ENCODE measurements at places on chromosomes 3 and 15.

DNA sequence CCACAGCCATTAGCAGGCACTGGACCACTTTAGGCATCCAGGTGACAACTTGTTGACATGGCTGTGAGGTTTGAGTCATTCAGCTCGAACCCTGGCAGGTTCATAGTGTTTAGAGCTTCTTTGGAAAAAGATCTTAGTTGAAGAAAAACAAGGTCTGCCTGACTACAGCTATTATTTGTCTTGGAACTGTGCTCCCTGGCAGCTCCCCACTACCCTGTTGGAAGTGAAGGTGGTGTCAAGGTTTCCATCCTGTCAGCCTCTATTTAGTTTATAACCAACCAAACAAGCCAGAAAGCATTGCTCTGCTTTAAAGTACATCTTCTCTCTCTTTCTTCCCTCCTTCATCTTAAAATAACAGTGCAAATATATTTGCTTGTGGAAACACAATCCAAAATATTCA lies 56.8 kb downstream of the KAT2B start:
- DNase-seq: no peak

- DNase-seq: no peak
Observed at GRCh38 chr3:81242871-81243270, 518.6 kb downstream of the GBE1 start.

DNA sequence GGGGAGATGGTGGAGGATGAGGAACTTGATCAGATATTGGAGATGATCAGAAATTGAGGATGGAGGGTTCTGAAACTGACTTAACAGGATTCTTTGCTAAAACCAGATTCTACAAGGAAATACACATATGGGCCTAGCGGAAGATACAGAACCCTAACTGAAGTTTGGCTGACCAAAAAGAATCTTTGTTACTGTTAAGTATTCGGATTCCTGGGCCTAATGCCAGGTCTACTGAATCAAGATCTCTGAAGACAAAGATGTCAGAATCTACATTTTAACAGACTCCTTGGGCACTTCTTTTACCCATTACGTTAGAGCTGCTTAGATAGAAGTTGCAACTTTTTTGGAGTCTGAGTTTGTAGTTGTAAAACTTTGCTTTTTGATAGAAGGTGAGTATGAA lies 137.7 kb downstream of the FNDC3B start:
- DNase-seq: no peak

GRCh38 chr3:143998266-143998665 lies 26.6 kb downstream of the DIPK2A start:
- DNase-seq: no peak

GRCh38 chr3:149586871-149587270 lies 71.0 kb downstream of the WWTR1 start:
- no peak for DNase-seq

GRCh38 chr3:13352621-13353131 lies 67.4 kb downstream of the NUP210 start:
- no peak for DNase-seq

GRCh38 chr3:56960234-56960917 lies 100.1 kb upstream of the SPATA12 start:
- DNase-seq: no peak

DNA sequence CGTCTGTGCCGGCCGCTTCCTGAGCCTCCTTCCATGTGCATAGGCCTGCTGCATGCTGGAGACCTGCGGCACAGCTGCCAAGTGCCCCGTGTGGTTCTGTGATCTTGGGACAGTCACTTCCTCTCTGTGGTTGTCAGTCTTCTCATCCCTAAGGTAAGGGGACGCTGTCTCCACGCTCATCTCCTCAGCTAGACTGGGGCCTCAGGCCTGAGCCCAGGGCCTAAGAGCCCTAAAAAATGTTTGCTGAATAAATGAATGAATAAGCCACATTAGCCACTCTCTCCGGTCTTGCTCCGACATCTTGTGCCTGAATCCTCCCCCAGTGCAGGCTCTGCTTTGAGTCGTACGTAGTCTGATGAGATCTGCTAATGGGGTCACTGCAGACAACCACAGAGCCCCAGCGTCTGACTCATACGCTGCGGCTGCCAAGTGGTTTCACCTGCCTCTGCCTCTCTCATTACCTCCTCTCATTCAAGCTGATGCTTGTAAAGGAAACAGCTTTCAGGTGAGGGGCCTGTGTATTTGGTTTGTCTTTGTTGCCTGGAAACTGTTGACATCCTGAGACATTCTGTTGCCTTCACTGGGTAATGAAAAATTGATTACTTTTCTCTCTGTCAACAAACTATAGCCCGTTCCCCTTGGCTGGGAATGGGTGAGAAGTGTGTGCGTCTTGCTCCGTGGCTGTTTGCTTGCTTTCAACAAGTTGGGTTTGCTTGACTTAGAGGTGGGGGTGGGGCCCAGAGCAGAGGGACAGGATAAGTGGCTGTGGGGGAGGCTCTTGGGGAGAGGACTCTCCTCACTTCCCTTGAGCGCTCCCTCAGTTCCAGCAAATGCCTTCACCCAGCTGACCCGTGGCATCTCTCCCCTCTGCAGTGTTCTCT lies 15.9 kb downstream of the RPLP1 start:
- DNase-seq: no peak

DNA sequence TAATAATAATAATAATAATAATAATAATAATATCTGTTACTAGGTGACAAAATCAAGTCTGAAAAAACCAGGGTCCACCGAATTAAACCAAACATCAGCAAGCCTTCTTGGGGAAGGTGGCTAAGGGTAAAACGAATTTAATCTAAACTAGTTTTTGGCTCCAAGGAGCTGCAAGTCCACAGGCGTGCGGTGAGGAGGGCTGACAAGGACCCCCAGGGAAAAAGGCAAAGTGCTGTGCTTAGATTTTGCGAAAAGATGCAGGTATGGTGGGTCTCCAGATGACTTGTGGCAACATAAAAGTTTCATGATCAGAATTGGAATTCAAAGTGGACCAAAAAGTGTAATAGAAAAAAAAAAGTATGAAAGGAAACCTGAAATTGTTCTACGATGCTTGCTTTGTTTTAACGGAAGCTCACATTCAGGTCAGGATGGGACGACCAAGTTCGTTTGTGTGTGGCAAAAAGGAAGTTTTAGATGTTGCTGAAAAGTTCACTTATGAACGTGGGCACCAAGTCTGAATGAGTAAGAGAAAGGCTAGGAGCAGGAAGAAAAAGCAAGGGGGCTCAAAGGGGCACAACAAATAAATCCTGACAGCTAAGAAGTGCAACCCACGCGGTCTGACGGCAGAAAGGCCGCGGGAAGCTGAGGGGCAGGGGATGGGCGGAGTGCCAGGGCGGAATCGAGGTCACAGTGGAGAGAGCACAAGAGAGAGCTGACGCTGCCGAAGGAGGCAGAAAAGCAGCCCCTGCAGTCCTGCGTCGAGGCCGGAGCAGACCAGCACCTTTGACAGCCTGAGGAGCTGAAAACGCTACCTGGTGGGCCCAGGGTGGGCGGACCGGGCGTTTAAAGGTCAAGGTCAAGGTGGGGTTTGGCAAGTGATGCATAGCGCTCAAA lies 1.1 kb downstream of the WDR82 start:
- DNase-seq: no peak

GRCh38 chr3:180102134-180102533 lies 65.4 kb upstream of the PEX5L start:
- DNase-seq: no peak

DNA sequence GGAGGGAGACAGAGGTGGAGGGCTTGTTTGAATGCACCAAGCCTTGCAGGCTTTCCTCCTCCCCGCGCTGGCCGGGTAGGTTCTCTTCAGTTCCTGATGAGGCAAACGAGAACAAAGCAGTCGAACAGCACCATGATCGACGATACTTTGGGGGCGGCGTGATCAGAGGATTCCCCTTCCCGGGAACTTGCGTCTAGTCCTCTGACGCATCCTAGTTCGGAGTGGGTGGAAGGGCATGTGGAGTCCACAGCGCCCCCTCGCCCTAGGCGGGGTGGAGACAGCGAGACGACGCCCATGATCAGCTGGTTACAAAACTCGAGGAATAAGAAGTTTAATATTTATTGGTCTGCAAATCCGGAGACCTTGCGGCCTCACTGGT lies 452 bp upstream of the SV2B start:
- DNase-seq: no peak

GRCh38 chr3:29324180-29324651 lies 43.3 kb downstream of the RBMS3 start:
- DNase-seq: peak; percentile 64

- DNase-seq: no peak
Observed at GRCh38 chr3:160607826-160608225, 42.5 kb upstream of the KPNA4 start.

DNA sequence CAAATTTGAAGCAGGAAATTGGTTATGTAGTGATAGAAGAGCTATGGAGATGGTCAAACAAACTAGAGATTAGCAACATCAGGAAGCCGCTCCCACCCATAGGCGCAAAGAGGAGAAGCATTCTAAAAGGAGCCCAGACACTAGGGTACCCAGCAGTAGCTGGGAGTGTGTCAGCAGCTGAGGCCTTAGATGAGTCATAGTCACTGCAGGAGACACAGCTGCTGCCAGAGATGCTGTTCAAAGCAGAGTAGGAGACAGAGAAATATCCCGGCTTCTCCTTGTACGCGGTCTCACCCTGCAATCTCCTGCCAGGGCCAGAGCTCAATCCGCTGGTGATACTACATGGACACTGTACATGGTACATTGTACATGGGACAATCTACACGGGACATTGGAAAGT lies 61.9 kb downstream of the VGLL3 start:
- no peak for DNase-seq

DNA sequence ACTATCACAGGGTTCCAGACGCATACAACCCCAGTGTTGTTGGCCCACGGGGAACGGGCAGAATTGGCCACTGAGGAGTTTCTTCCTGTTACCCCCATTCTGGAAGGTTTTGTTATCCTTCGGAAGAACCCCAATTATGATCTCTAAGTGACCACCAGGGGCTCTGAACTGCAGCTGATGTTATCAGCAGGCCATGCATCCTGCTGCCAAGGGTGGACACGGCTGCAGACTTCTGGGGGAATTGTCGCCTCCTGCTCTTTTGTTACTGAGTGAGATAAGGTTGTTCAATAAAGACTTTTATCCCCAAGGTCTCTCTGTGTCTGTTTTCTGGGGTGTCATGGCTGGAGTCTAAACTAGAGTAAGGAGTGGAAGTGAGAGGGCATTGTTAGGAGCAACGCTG lies 5.7 kb upstream of the EIF4G1 start:
- DNase-seq: no peak

- no peak for DNase-seq
Observed at GRCh38 chr3:117567906-117568305, 858.3 kb downstream of the TUSC7 start.

DNA sequence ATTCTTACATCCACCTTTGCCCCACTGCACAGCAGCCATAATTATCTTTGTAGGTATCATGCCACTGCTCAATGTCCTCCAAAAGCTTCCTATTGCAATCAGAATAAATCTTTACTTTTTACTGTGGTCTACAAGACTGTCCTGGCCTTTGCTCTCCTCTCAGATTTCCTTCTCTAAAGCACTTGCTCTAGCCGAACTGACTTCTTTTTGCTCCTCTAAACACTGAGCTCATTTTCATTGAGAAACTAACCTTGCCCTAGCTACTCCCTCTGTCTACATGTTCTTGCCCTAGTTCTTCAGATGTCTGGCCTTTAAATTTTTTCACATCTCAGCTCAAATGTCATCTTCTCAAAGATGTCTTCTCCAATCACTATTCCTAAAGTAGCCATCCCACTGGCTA lies 342.8 kb downstream of the TBC1D5 start:
- no peak for DNase-seq

GRCh38 chr3:39453134-39453533 lies 14.3 kb upstream of the MOBP start:
- no peak for DNase-seq

DNA sequence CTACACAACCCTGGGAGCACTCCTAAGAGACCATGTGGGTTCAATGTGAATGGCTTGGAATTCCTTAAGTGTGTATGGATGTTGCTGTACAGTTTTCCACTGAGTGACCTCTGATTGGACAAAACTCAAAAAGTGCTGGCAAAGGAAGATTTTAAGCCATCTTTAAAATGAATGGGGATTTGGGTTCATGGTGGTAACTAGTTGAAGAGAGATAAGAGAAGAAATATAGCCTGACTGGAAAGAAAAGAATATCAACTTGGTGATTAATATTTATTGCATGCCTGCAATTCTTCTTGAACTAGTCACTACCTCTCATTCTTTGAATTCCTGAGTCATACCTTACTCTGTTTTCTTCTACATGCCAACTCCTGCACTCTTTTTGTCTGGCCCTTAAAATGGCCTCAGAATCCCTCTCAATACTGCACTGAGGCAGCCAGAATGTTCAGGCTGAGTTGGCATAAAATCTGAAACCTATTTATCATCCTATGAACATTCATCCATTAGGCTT lies 124.7 kb downstream of the RPL22L1 start:
- DNase-seq: peak; percentile 65

DNA sequence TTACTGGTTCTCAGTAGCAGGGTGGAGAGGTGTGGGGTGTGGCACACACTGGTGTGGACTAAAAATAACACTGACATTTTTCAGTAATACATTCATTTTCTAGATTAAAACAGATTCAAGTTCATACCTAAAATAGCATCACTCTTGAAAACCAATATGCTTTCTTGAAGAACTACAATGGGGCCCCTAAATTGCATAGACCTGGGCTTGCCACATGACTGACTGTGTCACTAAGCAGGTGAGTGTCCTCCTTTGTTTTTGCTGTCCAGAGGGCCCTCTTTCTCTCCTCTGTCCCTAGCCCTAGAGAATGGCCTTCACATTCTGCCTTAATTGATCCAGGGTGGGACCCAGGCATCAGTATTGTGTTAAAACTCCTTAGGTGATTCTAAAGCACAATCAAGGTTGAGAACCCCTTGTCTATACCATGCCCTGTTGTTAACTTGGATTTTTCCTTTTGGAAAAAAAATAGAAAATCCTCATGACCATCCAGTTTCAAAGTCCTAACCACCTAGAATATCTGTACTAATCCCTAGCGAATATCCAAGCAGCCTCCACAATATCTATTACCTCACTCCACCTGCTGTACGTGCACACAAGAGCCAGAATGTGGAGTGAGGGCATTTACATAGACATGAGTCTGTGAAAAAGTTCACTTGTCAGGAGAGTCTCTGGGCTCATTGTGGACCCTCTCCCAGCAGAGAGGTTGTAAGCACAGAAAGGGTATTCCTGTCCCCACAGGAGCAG lies 18.7 kb upstream of the TMEM41A start:
- no peak for DNase-seq

GRCh38 chr15:88748081-88748480 lies 55.2 kb upstream of the ACAN start:
- peak; percentile 29 for DNase-seq

DNA sequence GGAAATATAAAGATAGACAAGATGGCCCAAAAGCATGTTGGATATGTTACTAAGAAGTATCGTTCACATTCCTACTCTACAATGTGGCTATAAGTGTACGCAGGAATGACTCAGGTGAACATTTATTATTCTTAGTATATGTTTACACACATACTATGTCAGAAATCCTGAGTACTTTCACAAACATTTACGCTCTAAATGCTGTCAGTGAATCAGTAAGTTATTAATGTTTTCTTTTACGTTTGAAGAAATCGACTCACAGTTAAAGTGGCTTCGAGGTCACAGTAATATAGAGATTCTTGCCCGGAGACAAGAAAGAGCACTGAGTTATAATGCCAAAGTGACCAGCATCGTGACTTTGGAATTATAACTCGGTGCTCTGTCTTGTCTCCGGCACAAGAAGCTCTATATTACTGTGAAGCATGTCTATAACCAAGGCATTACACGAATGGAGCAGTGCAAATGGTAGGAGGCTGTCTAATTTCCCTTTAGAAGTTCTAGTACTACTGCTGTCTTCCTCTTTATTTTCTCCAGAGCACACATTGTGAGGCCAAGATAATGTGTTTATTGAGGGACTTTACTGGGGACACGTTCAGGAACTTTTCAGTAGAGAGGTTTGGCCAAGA lies 61.8 kb upstream of the P3H2 start:
- no peak for DNase-seq

- no peak for DNase-seq
Observed at GRCh38 chr3:98259-98654, 98.3 kb upstream of the CHL1 start.
